Stimulated activated CD8-positive, alpha-beta memory T cell treated with anti-CD3 and anti-CD28 coated beads, Interleukin-7, amount 100 ng/mL, for 48 hours (primary cell): ENCODE measurements at places on chromosomes 7 and 10.

DNA sequence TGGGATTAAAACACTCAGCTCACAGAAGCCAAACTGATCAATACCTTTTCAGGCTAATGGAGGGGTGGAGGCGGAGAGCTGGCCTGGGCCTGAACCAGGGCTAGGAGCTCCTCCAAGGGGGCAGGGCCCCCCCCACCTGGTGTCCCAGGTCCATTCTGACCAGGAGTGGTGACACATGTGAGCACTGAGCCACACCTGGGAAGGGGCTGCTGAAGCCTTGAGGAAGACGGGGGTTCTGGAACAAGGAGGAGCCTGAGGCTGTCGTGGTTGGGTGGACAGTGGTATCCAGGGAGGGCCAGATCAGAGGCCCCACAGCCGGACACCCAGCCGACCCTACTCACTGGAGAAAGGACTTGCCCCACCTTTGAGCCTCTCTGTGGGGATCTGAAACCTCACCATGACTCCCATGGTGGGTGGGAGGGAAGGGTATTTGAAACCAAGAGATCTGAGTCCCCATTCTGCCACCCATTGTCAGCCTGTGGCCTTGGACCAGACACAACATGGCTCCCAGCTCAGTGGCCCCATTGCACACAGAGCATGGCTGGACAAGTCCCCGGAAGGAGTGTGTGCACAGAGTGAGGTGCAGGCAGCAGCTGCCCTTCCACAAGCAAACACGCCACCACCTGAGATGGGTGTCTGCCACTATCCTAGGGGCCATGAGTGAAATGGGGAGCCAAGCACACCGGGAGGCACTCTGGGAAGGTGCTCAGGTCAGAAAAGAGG lies 12.4 kb downstream of the TMEM273 start:
- no peak for DNase-seq

DNA sequence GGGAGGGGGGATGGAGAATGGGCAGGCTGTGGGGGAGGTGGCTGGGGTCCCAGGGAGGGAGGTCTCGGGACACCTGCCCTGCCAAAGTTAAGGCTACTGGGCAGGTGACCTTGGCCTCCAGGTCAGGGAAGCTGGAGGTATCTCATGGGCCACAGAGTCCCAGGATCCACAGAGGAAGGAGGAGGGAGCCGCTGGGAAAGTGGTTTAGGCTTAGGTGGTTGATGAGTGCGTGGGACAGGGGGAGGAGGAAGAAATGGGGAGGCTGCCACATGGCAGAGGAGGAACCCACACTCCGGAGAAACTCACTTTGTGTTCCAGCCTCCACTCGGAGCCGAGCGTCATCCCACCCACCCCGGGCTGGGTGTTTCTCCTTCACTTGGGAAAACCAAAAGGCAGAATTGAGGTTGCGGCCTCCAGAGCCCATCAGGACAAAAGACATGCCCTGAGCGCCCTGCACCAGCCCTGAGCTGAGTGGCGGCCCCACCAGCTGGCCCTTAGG lies 46.1 kb downstream of the ASB13 start:
- DNase-seq = no peak

- DNase-seq = no peak
Measured at GRCh38 chr10:75801121-75801520, 369.7 kb downstream of the LRMDA start.

DNA sequence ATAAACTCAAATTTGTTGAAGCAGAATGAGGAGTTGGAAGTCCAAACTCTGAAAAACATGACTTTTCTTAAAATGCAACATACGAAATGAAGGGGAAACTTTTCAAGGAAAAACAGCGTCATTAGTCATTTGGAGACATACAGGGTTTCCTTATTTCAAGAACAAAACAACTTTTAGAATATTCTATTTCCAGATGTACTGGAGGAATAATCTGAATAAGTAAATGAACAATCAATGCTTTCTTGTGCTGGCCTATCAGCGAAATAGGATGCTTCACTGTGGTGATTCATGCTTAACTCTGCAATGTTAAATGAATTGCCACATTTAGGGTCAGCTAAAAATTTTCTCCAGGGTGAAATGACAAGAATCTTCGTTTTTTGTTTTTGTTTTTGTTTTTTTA lies 114.3 kb downstream of the SEMA3C start:
- no peak for DNase-seq

- no peak for DNase-seq
Measured at GRCh38 chr10:67076144-67076543, 150.3 kb downstream of the LRRTM3 start.
